ENCODE measurements at places on chromosomes 3 and 15.

GRCh38 chr3:69594286-69594685 is 145.0 kb upstream of the MITF start:
- no peak overlapping the region for H3K27ac ChIP-seq
- H3K27me3 ChIP-seq: no peaks in the 10 kb centered on the region
- no peaks in the 10 kb centered on the region for H3K4me1 ChIP-seq
- DNase-seq: no peak
- no peak overlapping the region for H3K4me3 ChIP-seq
- no peaks in the 10 kb centered on the region for H3K36me3 ChIP-seq

GRCh38 chr3:169478566-169479313 is 184.8 kb downstream of the MECOM start:
- peak overlapping the region; percentile 24 for H3K27ac ChIP-seq
- H3K4me3 ChIP-seq: no peak overlapping the region
- H3K36me3 ChIP-seq: no peaks in the 10 kb centered on the region

DNA sequence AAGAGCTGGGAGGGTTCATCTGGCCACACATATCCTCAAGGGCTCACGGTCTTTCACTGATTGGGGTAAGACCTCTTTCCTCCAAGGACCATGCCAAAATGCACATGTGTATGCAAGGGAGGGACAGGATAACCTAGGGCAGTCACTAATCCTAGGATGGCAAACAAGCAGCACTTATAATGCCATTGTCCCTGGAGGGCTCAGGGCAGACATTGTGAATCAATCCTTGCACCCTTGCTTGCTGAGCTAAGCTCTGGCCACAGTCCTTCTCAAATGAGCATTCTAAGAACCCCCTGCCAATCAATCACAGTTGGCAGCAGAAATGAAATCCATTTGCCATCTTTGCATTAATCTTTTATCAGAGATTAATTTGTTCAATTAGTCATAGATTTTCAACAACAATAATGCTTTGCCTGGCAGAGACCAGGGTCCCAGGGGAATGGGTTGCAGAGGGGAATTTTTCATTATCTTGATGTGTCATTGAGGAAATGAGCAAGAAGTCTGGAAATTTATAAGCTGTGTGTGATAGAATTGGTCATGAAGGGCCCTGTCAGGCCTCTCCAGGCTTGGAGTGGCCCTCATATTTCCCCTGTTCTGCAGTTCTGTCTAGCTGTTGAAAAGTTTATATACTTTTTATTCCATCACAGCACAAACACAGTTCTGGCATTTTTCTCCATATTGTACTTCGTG is 57.2 kb upstream of the KY start:
- no peaks in the 10 kb centered on the region for H3K36me3 ChIP-seq
- no peaks in the 10 kb centered on the region for H3K27me3 ChIP-seq
- H3K27ac ChIP-seq: no peak overlapping the region
- H3K4me1 ChIP-seq: no peaks in the 10 kb centered on the region
- H3K4me3 ChIP-seq: no peak overlapping the region
- no peak for DNase-seq

GRCh38 chr3:147422601-147423536 is 13.7 kb downstream of the ZIC1 start:
- no peaks in the 10 kb centered on the region for H3K36me3 ChIP-seq
- H3K27ac ChIP-seq: no peak overlapping the region
- H3K4me1 ChIP-seq: peaks cover 10% of the 10 kb centered on the region

- DNase-seq: peak; percentile 67
- peak overlapping the region; percentile 97 for H3K27ac ChIP-seq
- peaks cover 2% of the 10 kb centered on the region for H3K4me1 ChIP-seq
These were observed 1.5 kb downstream of the SNRPN start for GRCh38 chr15:24956111-24956838.

Data from neuronal stem cell (in vitro differentiated cells).